ENCODE measurements at places on chromosomes 2 and 18.

- DNase-seq = no peak
These were observed 519.5 kb upstream of the CHAC2 start for GRCh38 chr2:53247956-53248735.

GRCh38 chr18:6865251-6865650, 135.7 kb downstream of the ARHGAP28 start:
- DNase-seq = no peak

GRCh38 chr2:49189512-49190225, 35.4 kb upstream of the FSHR start:
- no peak for DNase-seq

- DNase-seq = no peak
These were observed 17.8 kb downstream of the OTOF start for GRCh38 chr2:26459991-26460612.

GRCh38 chr2:222572751-222573174, 83.1 kb downstream of the FARSB start:
- no peak for DNase-seq

GRCh38 chr18:23107718-23108117, 27.6 kb upstream of the CABLES1 start:
- no peak for DNase-seq

DNA sequence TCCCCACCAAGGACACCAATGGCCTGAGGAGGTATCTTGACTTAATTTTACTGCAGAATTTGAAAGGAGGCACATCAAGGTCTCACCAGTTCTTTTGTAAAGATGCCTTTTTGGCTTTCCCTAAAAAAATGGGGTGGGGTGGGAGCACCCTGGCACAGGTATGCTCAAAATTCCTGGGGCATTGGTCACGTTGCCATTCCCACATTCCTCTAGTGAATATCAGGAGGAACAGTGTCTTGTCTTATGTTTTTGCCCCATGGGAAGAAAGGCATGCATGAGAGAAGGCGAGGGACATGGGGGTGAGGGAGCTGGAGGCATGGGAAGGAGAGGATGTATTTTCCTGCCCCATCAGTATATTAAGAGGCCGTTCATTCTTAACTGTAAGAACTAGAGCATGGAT, 275.3 kb downstream of the CMPK2 start:
- DNase-seq = no peak

- no peak for DNase-seq
These were observed 383.5 kb downstream of the ZEB2 start for GRCh38 chr2:144136297-144137010.

DNA sequence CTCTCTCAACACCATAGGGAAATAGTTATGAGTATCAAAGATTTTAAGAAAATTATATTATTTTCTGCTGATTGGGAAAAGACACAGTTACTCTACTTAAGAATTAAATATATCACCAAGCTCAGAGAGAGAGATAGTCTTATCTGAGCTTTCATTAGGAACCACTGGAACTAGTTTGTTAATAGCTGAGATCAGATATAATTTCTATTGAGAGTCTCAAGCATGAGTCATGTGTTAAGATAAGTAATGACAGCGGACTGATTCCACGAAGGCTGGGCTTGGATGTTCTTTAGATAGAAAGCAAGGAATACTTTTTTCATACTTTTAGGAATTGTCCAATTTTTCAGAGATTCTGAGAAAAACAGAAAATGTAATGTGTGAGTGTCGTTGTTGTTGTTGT, 44.4 kb upstream of the RBM44 start:
- DNase-seq = no peak

- no peak for DNase-seq
These were observed 33.9 kb downstream of the SLC4A3 start for GRCh38 chr2:219661197-219661954.

GRCh38 chr2:134336352-134336751, 82.5 kb downstream of the MGAT5 start:
- no peak for DNase-seq

DNA sequence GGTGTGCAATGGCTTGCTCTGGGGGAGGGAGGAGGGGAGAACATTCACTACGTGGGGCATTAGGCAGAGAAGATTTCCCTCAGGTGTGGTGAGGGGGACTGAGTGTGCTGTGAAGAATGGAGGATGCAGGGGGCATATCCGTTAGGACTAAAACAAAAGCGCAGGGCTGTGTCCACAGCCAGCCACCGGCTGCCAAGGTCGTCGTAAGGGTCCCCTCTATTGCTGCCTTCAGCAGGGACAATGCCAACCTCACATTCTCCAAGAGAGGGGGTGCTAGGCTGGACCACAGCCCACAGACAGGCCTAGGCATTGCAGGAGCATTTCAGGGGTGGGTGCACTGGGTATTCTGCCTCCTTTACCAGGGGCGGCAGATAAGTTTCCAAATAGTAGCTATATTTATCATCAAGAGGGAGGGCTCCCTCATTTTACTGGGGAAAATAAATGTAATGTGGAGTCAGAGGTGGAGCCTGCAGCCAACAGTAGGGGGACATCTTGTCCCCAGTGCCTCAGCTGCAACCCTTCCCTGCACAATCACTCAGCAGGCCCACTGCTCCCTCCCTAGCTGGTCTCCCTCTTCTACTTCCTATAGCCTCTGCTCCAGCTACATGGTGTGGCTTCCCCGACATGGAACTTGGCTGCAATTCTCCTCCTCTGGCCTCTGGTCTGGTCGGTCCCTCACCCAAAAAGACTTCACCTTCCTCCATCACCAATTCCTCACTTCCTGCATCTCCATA, 74.9 kb upstream of the OTOF start:
- DNase-seq = no peak

DNA sequence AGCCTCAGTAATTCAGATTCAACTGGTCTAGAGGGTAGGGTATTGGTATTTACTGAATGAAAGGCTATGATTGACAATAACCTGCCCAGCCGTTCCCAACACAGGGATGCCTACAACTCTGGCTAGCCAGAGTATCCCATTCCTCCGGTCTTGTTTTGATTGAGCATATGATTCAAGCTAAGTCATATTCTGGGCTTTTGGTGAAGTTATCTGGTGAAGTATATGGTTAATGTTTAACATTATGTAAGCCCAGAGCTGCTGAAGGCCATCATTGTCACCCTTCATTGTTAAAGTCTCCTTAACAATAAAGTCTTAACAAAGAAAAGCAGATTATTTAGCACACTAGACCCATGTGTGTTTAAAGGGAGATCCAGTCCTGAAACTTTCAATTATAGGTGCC, 152.6 kb downstream of the EXOC6B start:
- no peak for DNase-seq

- DNase-seq = no peak
These were observed 14.9 kb upstream of the LYPD6 start for GRCh38 chr2:149315461-149315860.

GRCh38 chr18:52254367-52254766, 85.6 kb upstream of the DCC start:
- no peak for DNase-seq

- peak; percentile 33 for DNase-seq
These were observed 86.6 kb downstream of the MARCO start for GRCh38 chr2:119028327-119029174.

DNA sequence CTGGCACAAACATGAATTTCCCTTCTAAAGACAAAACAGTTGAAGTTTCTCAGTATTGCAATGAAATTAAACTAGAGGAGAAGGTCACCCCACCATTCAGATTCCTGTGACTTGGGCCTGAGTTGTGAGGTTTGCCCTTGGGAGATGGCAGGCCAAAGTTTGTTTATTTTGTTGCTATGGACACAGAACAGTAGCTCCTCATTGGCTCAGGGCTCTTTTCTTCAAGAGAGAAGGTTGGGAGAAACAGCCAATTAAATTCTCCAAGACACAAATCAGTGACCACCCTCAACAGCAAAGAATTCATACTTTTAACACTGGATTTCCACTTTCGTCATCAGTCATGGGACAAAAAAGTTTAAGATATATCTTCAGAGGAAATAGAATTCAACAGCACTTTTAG, at the start of gene FLACC1:
Gene FLACC1 (minus strand): TSS at position 125 of the 400 bp plus-strand sequence. CDS start 5,941 bp downstream, outside the sequence.
- DNase-seq = no peak

- no peak for DNase-seq
These were observed 59.4 kb downstream of the KCNG2 start for GRCh38 chr18:79857082-79857671.

DNA sequence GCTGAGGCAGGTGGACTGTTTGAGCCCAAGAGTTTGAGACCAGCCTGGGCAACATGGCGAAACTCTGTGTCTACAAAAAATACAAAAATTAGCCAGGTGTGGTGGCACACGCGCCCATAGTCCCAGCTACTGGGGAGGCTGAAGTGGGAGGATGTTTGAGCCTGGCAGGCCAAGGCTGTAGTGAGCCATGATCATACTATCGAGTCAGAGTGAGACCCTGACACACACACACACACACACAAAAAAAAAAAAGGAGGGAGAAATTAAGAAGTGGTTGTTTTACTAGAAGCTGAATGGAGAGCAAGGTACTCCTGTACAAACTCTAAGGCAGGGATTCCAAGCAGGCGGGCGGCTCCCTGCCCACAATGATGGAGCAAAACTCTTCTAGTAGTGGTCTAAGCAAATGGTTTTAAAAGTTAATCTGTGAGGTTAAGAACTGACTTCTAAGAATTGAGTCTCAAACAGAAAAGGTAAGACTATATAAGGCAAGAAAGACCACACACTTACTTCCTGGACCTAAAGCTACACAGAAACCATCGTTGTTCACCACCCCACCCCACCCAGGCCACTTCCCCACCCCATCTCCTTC, 2.6 kb downstream of the ANKRD44 start:
- no peak for DNase-seq

DNA sequence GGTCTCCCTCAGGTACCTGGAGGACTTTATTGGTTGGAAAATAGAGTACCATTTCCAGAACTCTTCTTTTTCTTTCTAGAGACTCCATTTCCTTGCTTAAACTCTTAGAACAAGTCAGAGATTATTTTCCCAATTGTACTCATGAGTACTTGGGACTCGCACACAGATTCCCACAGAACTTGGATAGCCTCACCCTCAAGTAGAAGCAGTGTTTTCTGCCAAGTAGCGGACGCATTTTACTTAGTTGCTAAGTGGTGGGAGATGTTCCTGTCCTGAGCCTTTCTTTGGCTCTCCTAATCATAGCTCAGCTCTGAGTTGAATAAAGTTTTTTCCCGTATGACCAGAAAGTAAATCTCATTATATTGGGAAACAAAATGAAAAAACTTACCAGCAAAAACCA, 17.2 kb downstream of the SLC30A3 start:
- no peak for DNase-seq

DNA sequence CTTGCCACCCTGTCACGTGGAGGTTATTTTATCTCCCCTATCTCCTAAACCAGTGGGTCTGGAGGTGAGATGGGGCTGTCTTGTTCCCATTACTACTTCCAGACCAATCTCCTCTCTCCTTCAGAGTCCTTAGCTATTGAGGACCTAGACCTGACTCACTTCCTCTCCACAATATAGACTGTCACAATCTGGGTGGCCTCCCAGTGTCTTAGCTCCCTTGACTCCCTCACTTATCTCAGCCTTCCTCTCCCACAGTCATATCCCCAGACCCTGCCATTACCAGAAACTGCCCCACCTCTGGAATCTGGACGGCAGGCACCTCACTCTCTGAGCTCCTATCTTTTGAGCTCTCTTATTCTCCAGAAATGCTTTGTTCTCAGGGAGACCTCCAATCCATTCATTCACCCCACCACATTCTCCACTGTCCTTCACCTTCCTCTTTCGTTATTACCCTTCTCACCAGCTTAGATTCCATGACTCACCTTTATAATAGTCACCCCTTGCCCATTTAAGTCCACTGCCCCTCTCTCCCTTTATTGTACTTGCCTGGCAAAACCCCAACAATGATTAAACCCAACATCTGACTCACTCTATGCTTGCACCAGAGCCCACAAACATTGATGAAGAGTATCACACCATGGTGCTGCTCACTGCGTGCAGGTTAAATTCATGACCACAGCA, 23.3 kb upstream of the SIX3 start:
- no peak for DNase-seq

- no peak for DNase-seq
These were observed 258.4 kb downstream of the LOXHD1 start for GRCh38 chr18:46398625-46399024.

DNA sequence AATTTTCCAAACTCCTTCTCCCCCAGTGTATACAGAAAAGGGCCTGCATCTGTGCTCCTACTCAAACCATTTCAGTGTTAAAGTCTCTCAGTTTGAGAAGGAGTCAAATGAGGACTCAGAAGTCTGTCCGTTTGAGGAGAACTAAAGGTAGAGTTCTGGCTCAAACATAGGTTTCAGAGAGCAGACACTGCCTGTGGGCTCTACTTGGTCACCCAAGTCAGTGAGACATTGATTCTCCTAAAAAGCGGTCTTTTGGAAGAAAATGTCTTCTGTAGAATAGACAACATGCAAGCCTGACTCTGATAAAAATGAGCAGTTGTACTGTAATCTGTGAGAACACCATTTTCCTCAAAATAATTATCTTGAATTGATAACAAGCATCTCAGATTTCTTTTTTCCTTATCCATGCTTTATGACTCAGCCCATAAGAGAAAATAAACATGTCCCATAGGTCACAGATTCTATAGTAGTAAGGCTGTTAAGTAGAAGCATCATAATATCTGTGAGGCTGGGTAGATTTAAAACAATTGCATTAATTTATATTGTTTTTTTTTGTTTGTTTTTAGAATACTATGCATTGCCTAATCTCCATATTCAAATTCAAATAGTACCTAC, 82.8 kb downstream of the ASXL3 start:
- DNase-seq = no peak

DNA sequence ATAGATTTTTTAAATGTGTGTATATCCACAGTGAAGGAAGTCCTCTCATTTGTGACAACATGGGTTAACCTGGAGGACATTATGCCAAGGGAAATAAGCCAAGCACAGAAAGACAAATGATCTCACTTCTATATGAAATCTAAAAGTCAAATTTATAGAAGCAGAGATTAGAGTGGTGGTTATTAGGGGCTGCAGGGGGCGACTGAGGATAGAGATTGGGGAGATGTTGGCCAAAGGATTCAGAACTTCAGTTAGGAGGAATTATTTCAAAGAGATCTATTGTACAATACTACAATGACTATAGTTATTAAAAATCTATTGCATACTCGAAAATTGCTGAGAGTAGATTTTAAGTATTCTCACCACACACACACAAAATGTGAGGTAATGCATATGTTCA, 252.4 kb upstream of the SLC39A10 start:
- DNase-seq = no peak

GRCh38 chr2:222448748-222449181, 24.4 kb downstream of the SGPP2 start:
- DNase-seq = no peak

GRCh38 chr2:218804817-218805216, 22.9 kb downstream of the CYP27A1 start:
- no peak for DNase-seq

GRCh38 chr18:73331212-73331772, 463.5 kb upstream of the NETO1 start:
- DNase-seq = no peak

DNA sequence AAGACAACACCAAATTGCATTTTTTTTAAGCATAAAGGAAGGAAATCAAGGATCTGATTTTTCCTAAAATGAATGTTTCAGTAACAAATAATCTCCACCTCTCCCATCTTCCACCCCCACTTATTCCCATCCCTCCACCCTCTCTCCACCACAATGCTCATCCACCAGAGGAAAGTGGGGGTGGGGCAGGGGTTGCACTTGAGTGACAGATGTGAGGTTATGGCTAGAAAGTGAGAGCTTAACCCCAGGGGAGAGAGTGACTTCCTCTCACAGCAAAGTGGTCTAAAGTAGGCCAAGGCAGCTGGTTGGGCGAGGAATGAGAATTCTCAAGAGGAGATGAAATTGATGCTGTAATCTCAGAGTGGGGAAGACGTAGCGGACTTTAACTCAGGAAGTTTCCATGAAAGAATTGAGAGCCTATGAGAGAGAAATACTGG, 104.7 kb downstream of the HNRNPLL start:
- no peak for DNase-seq

All from progenitor cell of endocrine pancreas (in vitro differentiated cells).